ENCODE measurements at places on chromosomes 11 and 22. TPM values are rescaled to one million over a fixed set of nuclear protein-coding genes. Genes with fewer than 3 reads are reported as not detected.
A peak's percentile ranks its signal among the peaks of the same experiment; 100 is the strongest.

DNA sequence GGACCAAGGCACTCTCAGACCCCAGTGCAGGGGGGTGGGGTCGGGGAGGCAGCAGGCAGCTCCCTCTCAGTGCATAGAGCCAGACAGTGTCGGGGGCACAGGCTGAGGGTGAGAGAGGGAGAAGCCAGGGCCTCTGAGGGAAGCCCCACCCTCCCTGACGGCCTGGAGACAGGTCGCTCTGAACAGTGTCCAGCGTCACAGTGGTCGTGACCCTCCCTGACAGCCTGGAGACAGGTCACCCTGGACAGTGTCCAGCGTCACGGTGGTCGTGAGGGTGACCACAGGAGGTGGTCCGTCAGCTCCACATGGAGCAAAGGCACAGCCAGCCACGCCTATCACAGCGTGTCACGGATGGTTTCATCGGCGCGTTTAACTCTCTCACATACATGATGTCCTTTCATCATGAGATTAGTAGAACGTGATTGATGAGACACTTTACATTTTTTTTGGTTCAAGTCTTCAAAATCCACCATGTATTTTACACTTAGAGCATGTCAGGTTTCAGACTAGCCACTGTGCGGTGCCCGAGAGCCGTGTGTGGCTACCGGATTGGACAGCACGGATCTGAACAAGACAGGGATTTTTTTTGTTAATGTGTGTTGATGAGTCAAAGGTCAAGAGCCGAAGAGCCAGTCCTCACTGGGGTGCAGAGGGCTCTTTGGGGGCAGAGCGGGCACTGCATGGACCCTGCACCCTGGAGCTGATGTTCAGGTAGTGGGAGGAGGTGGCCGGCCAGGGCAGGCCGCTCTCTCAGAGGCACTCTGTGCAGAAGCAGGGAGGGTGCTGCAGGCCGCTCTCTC is 23.9 kb upstream of the PANX2 start:
- DNase-seq: no peak

GRCh38 chr11:95904009-95904650 is 19.8 kb downstream of the MTMR2 start:
- no peak for DNase-seq

GRCh38 chr22:43442386-43443151 is 30.8 kb downstream of the MPPED1 start:
- no peak for DNase-seq

- DNase-seq: no peak
These were observed 49.9 kb upstream of the WNT7B start for GRCh38 chr22:46026899-46027210.

- no peak for DNase-seq
These were observed 20.6 kb upstream of the YWHAH start for GRCh38 chr22:31923747-31924146.

GRCh38 chr22:27456696-27457503 is 344.7 kb downstream of the MN1 start:
- no peak for DNase-seq

GRCh38 chr11:83256602-83257340 is 29.4 kb downstream of the CCDC90B start:
- DNase-seq: no peak

- no peak for DNase-seq
These were observed 25.4 kb downstream of the OSBPL5 start for GRCh38 chr11:3139481-3140290.

DNA sequence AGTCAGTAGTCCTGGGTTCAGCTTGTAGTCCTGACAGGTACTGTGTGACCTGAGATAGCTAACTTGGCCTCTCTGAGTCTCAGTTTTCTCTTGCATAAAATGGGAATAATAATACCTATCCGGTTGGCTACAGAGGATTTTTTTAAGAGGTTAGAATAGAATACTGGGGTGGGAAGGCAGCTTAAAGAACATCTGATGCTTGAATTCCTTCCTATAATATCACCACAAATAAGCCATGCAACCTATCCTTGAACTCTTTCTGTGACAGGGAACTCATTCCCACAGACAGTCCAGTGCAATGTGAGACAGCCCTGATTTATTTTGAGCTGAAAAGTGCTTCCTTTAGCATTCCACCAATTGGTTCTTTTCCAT is 110.1 kb downstream of the CCDC81 start:
- DNase-seq: no peak

- DNase-seq: no peak
These were observed 41.5 kb downstream of the DHCR7 start for GRCh38 chr11:71406681-71407080.

DNA sequence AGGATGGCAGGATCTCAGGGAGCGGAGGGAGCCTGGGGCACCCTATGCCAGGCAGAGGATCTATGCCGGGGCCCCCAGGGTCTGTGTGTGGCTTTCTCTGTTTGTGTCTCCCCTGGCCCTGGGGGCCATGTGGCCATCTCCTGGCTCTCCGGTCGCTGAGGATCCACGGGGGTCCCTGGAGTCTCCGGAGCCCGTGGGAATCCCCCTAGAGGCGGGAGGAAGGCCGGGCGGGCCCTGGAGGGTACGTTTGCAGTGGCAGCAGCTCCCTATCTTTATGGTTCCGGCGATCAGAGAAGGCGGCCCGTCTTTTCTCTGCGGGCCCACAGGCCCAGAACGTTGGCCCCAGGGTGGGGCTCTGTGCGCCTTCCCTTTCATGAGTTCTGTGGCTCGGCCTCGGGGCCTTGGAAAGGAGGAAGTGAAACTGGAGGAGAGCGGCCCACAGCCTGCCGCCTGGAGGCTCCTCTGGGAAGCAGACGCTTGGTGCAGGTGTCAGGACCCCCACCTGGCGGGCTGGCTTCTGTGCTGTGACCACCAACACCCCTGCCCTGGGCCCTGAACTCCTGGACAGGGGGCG is 82.1 kb downstream of the KCNQ1 start:
- DNase-seq: no peak

GRCh38 chr11:109894242-109894641 is 198.9 kb upstream of the ZC3H12C start:
- DNase-seq: no peak

GRCh38 chr11:67289651-67290479 is 762 bp downstream of the ANKRD13D start:
- DNase-seq: no peak

GRCh38 chr22:36900225-36900624 is 13.2 kb upstream of the CSF2RB start:
- no peak for DNase-seq

DNA sequence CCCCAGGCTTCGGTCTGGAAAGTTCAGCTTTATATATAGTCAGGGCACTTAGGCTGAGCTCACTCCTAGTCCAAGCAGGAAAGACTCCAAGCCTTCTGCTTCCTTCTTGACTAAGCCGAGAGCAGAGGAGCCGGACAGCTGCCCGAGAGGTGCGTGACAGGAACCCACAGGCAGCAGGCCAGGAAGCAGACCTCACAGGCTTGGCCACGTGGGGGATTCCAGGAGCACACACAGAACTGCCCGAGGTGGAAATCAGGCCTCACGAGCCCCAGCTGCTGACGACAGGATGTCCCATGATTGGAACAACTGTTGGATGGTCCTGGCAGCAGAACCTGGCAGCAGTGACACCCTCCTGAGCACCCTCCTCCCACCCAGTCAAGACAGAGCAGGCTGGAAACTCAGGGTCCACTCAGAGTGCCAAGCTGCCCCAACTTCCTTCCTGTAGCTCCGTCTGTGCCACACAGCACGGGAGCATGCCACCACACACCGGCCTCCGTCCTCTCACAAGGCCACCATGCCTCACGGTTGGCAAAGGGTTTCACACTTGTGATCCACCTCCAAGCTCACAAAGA is 5.4 kb downstream of the PLA2G6 start:
- no peak for DNase-seq

DNA sequence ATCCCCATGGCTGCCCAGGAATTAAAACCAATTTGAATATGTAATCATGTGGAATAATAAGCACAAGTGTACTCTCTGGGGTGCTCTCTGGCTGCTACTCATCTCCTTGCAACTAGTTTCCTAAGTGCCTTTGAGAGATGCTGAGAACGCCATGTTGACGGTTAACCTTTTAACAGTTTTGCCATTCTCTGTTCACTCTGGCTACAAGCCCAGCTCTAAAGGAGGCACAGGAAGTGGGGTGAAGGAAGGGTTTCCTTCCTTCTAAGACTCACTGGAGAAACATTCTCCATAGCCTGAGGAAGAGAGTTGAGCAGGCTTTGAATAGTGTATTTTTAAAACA is 122.0 kb upstream of the ZC3H12C start:
- no peak for DNase-seq

- DNase-seq: no peak
These were observed 116.3 kb upstream of the RCN1 start for GRCh38 chr11:31974366-31975136.

DNA sequence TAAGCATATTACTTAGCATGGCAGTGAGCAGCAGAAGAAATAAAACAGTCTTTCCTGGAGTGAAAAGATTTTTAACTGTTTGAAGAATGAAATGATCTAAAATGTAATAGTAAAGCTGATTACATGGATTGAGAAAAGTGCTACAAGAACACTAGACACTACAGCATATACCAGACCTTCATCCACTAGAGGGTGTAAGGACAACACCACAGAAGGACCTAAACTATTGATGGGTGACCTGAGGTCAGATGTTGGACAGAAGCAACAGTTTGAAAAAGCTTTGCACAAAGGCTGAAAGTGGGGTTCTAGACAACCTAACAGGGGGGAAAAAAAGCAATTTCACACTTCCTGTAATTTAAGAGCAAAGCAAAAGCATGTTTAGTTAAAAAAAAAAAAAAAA is 97.7 kb downstream of the RBFOX2 start:
- no peak for DNase-seq

- DNase-seq: no peak
These were observed 4.8 kb downstream of the FBXO3 start for GRCh38 chr11:33769542-33769941.

GRCh38 chr11:42315267-42315666 is 855.8 kb upstream of the LRRC4C start:
- no peak for DNase-seq

- no peak for DNase-seq
These were observed 1102.6 kb downstream of the DLG2 start for GRCh38 chr11:84524422-84525051.

- peak; percentile 43 for DNase-seq
These were observed 2.2 kb downstream of the LAYN start for GRCh38 chr11:111542606-111543275.

Gene ASPHD2
- 1.00 TPM for total RNA-seq

Gene APOL3
- total RNA-seq: 257 TPM

Gene BATF2
- not detected for total RNA-seq

Gene GAS2
- total RNA-seq: 1.4 TPM

Gene NUP160
- 46.6 TPM for total RNA-seq

Gene OR8G1
- not detected for total RNA-seq

Gene FAM180B
- total RNA-seq: 0.38 TPM

Gene SEC14L6
- not detected for total RNA-seq

Gene RASGRP2
- 468 TPM for total RNA-seq

Gene MICALL1
- total RNA-seq: 15.3 TPM

Gene A4GALT
- total RNA-seq: not detected

Gene FAM227A
- 0.73 TPM for total RNA-seq

Gene FOLR2
- not detected for total RNA-seq

Gene RPLP2
- total RNA-seq: 5,720 TPM

Gene NRIP3
- 8.8 TPM for total RNA-seq

Gene MAP6
- total RNA-seq: not detected

Data from CD8-positive, alpha-beta T cell (primary cell).